MCF 10A (cell line): ENCODE measurements at places on chromosomes 16 and 17.
A peak's percentile ranks its signal among the peaks of the same experiment; 100 is the strongest.

DNA sequence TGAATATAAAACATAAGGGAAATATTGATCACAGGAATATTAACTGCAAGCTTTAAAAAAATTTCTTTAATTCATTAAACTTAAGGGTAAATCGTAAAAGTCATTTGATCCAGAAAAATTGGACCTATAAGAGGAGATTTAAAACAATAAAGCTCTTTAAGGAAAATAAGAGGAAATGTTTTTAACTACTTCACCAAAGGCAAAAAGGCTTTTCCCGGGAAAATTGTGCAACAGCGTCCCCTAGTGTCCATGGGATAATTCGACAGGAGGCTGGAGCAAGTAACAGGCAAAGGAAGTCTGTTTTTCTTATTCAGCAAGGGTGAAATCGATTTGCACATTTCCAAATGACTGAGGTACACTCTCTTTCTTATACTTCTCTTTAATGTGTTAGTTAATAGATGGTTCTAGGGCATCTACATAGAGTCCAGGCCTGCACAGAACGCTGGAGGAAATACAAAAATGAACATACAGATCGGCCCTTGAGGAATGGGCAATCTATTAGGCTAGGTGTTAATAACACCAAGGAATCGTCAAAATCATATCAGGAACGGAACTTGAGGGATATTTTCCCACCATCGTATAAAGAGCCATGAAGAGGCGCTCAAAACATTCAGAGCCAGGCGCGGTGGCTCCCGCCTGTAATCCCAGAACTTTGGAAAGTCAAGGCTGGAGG is 61.4 kb downstream of the ZNF18 start:
- no peak overlapping the region for H3K4me3 ChIP-seq
- H3K36me3 ChIP-seq = no peaks in the 10 kb centered on the region
- peaks cover 5% of the 10 kb centered on the region for H3K4me1 ChIP-seq
- DNase-seq = peak; percentile 79

GRCh38 chr17:73262676-73263642 is 1.3 kb upstream of the CPSF4L start:
- H3K27me3 ChIP-seq = no peaks in the 10 kb centered on the region
- no peak for DNase-seq
- H3K27ac ChIP-seq = no peak overlapping the region
- H3K4me1 ChIP-seq = no peaks in the 10 kb centered on the region
- H3K4me3 ChIP-seq = no peak overlapping the region
- no peaks in the 10 kb centered on the region for H3K36me3 ChIP-seq

GRCh38 chr17:79496422-79497005 is 114.3 kb downstream of the RBFOX3 start:
- H3K27ac ChIP-seq = no peak overlapping the region
- H3K4me3 ChIP-seq = no peak overlapping the region
- DNase-seq = no peak
- H3K36me3 ChIP-seq = no peaks in the 10 kb centered on the region
- H3K4me1 ChIP-seq = no peaks in the 10 kb centered on the region

- peaks cover 31% of the 10 kb centered on the region for H3K4me1 ChIP-seq
- H3K27ac ChIP-seq = peak overlapping the region; percentile 25
Measured at GRCh38 chr16:66900721-66901441, 17.8 kb downstream of the CDH16 start.

- no peaks in the 10 kb centered on the region for H3K36me3 ChIP-seq
- DNase-seq = no peak
- H3K4me3 ChIP-seq = no peak overlapping the region
- no peak overlapping the region for H3K27ac ChIP-seq
Measured at GRCh38 chr17:66749217-66749832, 85.6 kb upstream of the CACNG5 start.

DNA sequence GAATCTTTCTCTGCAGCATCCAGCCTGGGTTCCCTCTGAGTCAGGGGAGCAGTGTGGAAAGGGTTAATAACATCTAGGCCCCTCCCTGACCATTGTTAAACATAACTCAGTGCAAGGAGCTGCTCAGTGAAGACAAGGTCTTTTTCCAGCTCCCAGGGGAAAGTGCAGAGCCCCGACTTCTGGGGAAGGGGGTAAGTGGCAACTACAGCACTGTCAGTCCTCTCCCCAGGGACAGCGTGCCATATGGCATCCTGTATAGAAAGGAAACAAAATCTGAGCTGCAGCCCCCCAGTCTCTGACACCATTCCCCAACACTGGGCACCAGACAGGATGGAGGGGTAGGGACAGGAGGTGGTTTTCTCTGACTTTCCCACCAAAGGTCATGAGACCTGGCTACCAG is 7.8 kb downstream of the MRPL27 start:
- H3K36me3 ChIP-seq = peaks cover 39% of the 10 kb centered on the region
- H3K27me3 ChIP-seq = no peaks in the 10 kb centered on the region
- peak overlapping the region; percentile 64 for H3K27ac ChIP-seq
- H3K4me3 ChIP-seq = no peak overlapping the region
- peaks cover 7% of the 10 kb centered on the region for H3K4me1 ChIP-seq
- DNase-seq = no peak

DNA sequence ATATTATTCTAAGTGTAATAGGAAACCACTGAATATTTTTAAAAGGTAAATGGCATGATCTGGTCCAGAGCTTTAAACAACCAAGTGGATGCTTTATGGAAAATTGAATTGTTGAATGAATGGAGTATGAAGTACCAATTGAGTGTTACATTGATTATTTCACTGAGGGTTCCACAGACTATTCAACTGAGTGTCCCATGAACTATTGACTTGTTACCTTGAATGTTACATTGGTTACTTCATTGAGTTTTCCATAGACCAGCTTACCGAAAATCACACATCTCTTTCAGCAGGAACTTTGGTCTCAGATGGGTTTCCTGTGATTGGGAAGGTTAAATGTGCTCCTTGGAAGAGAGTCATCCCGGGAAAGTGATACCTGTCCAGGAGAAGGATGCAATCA is 56.8 kb downstream of the TMEM114 start:
- DNase-seq = no peak
- H3K36me3 ChIP-seq = no peaks in the 10 kb centered on the region
- H3K4me3 ChIP-seq = no peak overlapping the region

- H3K27me3 ChIP-seq = no peaks in the 10 kb centered on the region
- peaks cover under 1% of the 10 kb centered on the region for H3K36me3 ChIP-seq
- no peak for DNase-seq
Measured at GRCh38 chr17:76420356-76421043, 32.5 kb downstream of the UBE2O start.
